HuH-7.5 (cell line): ENCODE measurements at places on chromosomes 5 and 9.
A peak's percentile ranks its signal among the peaks of the same experiment; 100 is the strongest.

DNA sequence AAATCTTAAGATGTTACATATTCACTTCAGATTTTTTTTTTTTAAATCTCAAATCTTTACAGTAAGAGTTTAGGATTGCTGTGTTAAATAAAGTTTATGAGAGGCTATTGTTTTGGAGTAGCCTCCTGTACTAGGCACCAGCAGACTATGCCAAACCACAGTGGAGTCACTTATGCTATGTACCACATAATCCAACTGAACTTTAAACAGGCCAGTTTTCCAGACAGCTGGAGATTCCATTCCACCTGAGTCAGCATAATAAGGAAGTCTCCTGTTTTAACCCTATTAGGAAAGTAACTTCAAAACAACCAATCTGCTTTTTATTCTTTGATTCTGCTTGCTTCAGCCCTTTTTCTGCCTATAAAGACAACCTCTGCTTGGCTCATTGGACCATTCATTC is 205.2 kb downstream of the CSNK1G3 start:
- no peak for DNase-seq

DNA sequence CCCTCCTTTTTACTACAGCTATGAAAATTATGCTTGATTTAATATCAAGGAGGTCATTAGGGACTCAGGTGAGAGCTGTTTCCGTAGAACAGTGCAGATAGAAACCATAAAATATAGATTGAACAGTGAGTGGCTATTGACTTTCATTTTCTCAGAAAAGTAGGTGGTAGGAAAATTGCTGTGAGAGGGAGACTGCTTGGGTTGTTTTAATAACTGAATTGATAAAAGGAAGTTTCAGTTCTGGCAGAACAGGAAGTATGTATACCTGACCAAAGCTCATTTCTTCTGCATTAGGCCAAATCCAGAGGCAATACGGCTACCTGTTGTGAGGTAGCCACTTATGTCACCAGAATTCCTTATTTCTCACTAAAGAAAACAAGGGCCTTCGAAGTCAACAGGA is 761.7 kb upstream of the ARRDC3 start:
- DNase-seq: no peak

DNA sequence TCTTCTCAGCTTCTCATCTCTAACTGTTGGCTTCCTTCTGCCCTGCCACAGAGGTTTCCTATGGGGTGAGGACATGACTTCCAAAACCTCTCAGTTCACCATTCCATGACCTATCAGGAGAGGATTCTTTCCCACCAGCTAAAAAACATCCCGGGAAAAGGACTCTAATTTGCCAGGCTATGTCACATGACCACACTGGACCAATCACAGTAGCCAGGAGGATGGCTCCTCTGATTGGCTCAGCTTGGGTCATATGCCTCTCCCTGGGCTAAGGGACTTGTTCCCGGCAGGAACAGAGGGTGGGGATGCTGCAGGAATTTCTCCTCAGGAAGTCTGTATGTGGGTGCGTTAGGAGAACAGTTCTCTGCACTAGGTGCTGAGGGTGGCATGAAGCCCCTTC is 40.3 kb upstream of the XPA start:
- DNase-seq: peak; percentile 45

DNA sequence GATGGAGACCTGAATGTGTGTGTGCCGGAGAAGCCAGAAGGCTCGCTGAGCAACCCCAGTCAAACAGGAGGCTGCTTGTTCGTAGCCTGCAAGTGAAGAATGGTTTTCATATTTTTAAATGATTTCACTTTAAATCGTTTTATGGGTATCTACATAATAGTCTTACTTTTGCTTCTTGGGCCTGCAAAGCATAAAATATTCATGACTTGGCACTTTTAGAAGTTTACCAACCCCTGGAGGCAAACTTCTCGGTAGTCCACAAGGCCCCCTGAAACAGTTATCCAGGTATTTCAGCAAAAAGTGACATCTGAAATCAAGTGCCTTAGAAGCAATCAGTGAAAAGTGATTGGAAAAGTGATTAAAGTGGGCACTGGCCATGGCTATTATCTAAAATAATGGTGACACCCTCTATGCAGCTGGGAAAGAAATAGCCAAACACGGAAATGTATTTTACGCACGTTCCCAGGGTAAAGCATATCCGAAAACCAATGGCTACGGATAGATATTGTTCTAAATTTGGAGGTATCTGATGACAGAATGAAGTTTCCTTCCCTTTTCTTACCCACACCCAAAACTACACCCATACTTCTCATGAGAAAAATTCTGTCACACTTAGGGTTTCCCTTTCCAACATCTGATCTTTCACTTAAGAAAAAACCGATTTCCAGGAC is 39.0 kb downstream of the RAPGEF1 start:
- DNase-seq: no peak

GRCh38 chr9:68819065-68819464 is 114.0 kb downstream of the PIP5K1B start:
- DNase-seq: no peak

DNA sequence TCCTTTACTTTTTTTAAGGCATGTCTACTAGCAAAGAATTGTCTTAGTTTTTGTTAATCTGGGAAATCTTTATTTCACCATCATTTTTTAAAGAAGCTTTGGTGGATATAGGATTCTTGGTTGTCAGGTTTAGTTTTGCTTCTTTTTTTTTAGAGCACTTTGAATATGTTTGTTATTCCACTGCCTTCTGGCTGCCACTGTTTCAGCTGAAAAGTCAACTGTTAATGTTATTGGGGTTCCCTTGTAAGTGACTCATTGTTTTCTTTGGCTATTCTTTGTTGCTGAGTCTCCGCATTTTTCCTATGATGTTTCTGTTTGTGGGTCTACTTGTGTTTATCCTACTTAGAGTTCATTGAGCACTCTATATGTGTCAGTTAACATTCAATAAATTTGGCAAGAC is 44.4 kb downstream of the PHAX start:
- no peak for DNase-seq

GRCh38 chr9:92762781-92763708 is 1.6 kb downstream of the BICD2 start:
- no peak for DNase-seq

DNA sequence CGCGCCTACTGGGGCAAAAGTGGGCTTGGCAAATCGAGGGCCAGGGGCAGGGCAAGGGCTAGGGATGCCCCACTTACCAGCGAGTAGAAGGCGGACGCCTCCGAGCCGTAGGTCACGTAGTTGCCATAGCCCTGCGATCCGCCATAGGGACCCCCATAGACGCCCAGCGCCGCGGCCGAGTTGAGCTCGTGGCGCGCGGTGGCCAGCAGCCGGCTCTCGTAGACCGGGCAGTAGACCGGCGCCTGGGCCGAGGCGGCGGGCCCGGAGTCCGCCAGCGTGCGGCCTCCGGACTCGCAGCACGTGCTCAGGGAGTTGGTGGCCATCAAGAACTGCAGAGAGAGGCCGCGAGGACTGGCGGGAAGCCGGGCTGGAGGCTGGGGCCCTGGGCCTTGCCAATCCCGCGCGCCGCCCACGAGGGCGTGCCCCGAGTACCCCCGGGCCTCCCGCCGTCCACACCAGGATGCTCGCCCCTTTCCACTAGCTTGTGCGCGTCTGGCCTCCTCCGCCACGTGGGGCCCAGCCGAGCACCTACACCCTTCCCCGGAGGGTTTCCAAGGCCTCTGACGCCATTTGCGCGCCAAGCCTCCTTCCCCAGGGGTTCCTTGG is 891 bp downstream of the IRX4 start:
- DNase-seq: no peak

GRCh38 chr5:140986117-140986521 is 19.8 kb downstream of the PCDHAC2 start:
- no peak for DNase-seq

DNA sequence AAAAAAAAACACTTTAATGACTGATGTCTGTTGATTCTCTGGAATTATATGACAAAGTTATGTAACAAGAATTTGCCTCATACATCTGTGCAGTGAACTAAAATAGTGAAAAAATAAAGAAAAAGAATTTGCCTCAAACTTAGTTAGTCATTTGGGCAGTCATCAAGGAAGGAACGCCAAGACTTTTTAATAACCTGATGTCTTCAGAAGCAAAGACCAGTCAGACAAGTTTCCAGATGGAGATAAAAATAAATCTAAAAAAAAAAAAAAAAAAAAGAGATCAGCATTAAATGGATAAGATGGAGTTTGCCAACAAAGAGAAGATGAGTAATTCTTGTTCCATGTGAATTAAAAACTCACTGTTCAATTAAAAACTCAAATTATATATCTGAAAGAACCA is 52.3 kb upstream of the JMY start:
- DNase-seq: no peak

- no peak for DNase-seq
These were observed 210.1 kb upstream of the SLC24A2 start for GRCh38 chr9:19998823-19999455.
